ENCODE measurements at places on chromosomes 16 and 17.
A peak's percentile ranks its signal among the peaks of the same experiment; 100 is the strongest.

- DNase-seq = no peak
Measured at GRCh38 chr16:11104168-11105037, 151.6 kb downstream of the SOCS1 start.

- DNase-seq = no peak
Measured at GRCh38 chr17:41766135-41766534, 20.4 kb downstream of the JUP start.

- no peak for DNase-seq
Measured at GRCh38 chr17:40722241-40722640, 18.7 kb upstream of the KRT24 start.

DNA sequence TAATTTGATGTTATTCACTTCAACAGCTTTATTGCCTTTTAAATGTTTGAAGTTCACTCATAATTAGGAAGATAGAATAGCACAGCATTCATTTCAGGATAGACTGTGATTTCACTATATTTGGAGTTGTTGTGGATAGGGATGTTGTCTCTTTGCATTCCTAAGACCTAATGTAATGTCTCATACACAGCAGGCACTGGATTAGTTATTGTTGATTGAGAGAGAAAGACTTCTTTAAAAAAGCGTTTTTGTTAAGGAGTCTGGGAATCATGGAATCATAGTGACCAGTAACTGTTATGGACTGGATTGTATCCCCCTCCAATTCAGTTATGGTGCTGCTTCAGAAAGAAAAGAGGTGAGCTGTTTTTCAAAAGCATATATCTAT lies 122.0 kb downstream of the USP22 start:
- no peak for DNase-seq

GRCh38 chr16:48576927-48577326 lies 33.1 kb downstream of the N4BP1 start:
- no peak for DNase-seq

- no peak for DNase-seq
Measured at GRCh38 chr17:76593384-76593826, 7.7 kb upstream of the ST6GALNAC2 start.

- DNase-seq = no peak
Measured at GRCh38 chr16:88924834-88925539, 52.0 kb downstream of the CBFA2T3 start.

- no peak for DNase-seq
Measured at GRCh38 chr17:16419929-16420271, 4.5 kb downstream of the TRPV2 start.

GRCh38 chr16:10937068-10937859 lies 5.0 kb downstream of the DEXI start:
- DNase-seq = no peak

DNA sequence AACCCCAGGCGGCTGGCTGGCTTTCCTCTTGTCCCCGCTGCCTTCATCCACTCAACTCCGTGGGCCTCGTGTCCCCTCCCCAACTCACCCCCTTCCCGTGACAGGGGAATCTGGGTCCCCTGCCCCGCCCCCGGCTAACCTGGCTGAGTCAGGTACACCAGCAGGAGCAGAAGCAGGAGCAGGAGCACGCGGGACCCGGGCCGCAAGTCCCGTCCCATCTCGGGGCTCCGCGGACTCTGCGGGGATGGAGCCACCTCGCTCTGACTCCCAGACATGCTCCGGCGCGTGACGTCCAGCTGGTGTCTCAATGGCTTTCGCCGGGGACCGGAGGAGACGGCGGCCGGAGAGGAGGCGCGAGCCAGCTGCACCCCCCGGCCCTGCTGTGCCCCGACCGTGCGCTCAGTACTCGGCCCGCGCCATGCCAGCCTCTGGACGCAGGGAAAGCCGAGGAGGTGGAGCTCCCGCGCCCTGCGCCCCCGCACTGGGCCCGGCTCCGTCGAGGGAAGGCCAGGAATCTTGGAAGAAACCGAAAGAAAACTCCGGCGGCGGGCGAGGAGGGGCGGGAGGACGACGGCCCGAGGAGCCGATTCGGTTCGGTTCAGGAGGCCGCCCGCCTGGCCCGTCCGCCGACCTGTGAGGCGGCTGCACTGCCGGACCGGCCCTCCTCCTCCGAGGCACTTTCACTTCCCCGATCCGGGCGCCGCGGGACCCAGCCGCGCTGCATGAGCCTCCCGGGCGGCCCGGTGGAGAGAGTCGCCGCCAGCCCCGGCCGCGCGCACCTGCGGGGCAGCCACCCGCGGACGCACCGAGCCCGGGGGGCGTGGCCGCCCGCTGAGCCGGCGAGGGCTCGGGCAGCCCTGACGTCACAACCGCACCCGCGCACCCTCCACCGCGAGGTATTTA lies at the start of the genes CXCL16 and ZMYND15:
Gene CXCL16 (minus strand): TSS at position 807 of the 903 bp plus-strand sequence. CDS start 589 bp downstream, at position 218.
Gene ZMYND15 (plus strand): TSS at position 712 of the 903 bp plus-strand sequence. CDS start 716 bp downstream, outside the sequence.
- no peak for DNase-seq

GRCh38 chr16:31505483-31505882 lies 2.7 kb downstream of the RUSF1 start:
- no peak for DNase-seq

DNA sequence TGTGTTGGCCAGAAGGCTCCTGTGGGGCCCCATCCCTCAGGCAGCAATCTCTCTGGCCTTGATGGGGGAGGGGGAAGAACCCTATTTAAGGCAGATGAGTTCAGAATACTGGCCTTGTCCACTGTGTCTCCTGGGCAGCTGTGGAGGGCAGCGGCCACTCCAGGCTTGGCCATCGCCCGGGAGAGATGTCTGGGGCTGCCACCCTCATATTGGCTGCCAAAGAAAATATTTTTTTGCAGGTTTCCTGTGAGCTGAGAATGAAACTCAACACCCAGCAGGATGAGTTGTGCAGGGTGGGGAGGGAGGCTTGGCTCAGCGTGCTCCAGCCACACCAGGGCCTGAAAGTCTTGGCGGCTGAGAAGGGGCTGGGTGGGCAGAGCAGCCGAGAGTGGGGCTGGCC lies 14.4 kb upstream of the TIMP2 start:
- DNase-seq = no peak

- DNase-seq = no peak
Measured at GRCh38 chr17:43025290-43025657, 243 bp downstream of the RND2 start.

DNA sequence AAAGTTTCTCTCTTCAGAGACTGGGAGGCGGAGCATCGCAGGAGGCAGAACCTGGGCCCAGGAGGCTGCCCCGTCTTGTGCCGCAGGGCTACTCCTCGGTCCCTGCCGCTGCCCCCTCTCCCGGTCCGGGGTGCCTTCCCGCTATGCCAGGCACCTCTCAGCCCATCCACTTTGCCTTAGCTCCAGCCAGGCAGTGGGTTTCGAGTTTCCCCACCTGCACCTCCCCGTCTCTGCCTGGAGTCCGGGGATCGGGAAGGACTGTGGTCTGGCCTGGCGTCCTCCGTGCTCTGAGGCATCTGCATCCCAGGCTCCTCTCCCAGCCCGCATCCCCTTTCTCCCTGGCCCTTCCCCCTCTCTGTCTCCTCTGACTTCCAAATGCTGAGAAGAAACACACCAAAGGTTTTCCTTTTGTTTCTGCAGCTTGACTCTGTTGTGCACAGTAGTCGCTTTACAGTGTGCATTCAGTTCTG lies 26.8 kb upstream of the PIK3R6 start:
- DNase-seq = no peak

- no peak for DNase-seq
Measured at GRCh38 chr17:5396612-5397011, 22.9 kb downstream of the NUP88 start.

GRCh38 chr16:2008631-2009163 lies 924 bp downstream of the ZNF598 start:
- no peak for DNase-seq

DNA sequence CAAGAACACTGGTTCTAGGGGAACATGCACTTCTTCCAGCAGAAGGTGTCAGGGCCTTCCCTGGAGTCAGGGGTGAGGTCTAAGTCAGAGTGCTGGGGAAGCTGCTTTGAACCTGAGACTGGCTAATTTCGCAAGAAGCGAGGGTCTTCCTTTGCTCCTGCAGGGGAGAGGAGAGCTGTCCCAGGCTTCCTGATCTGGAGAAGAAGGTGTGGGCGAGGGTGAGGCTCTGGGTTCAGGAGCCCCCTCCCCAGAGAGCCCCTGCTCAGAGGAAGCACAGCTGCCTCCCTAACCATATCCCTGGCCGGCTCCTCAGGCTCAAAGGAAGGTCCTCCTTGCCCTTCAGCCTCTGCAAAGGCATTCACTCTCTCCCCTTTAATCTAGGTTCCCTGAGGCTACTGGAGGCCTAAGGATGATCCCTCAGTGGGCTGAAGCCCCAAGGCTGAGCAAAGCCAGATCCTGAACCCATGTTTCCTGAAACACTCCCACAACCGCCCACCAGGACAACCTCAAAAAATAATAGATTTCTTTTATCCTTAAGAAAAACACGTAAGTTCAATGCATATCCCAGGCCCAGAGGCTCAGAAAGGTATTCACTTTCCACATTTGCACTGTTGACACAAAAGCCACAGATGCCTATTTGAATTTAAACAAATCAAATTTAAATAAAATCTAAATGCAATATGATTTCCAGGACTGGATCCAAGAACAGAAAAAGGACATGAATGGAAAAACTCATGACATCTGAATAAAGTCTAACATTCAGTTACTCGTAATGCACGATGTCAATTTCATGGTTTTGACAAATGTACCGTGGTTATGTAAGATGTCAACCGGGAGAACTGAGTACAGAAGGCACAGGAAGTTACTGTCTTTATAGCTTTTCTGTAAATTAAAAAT lies 71.5 kb upstream of the RCVRN start:
- DNase-seq = no peak

GRCh38 chr16:60642956-60643355 lies 1393.3 kb downstream of the CDH8 start:
- no peak for DNase-seq

DNA sequence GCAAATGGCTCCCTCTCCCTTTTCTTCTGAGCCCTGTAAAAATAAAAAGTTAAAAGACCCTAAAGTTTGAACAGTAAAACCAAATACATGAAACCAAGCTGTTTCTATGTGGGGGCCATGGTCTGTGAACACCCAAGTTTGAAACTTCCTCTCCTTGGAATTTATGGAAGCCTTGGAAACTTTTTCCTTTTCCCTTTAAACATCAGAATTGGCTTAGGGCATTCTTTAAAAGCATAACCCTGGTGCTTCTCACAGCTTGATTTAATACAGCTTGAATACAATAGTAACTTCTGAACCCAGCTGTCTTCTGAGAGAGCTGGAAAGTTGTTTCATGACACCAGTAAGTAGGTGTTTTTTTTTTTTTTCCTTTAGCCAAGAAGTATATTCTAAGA lies 26.5 kb downstream of the NKD1 start:
- no peak for DNase-seq

- DNase-seq = no peak
Measured at GRCh38 chr16:51666821-51667220, 515.8 kb upstream of the SALL1 start.

GRCh38 chr16:15765880-15766279 lies 90.9 kb downstream of the MYH11 start:
- DNase-seq = peak; percentile 13

DNA sequence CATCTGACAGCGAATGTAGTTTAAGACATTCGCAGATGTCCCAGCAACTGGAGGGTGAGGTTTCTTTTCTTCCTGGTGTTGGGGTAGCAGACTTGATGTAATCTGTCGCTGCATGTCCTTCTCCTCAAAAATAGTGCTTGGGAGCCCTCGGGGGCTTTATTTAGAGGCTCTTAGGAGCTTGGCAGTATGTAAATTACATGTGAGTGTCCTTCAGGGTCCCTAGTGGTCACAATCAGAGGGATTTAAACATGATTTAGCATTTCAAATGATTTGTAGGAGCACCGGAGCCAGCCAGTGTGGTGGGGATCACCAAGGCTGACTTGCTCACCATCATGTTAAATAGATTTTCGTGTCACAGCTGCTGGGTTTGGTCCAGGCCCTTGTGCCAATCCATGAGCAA lies 8.8 kb upstream of the SALL1 start:
- no peak for DNase-seq

DNA sequence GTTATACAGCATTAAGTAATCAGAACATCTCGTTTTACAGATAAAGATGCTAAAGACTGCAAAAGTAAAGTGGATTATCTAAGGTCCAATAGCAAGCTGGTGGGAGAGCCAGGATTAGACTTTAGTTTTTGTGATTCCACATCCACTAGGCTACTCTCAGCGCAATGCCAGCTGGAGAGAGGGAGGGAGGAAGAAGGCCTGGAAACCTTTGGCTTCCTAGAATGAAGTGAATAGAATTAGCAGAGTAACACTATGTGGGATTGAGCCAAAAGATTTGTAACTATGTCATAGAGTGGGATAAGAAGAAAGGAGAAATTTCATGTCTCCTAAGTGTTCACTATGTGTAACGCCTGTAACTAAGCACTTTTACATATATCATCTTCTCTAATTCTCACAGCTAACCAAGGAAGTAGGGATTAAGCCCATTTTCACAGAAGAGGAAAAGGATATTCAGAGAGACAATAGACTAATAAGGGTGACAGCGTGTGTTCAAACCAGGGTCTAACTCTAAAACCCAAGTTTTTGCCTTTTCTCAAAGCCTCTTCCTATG lies 25.4 kb upstream of the NSRP1 start:
- no peak for DNase-seq
